ENCODE measurements at places on chromosomes 3 and 15.

DNA sequence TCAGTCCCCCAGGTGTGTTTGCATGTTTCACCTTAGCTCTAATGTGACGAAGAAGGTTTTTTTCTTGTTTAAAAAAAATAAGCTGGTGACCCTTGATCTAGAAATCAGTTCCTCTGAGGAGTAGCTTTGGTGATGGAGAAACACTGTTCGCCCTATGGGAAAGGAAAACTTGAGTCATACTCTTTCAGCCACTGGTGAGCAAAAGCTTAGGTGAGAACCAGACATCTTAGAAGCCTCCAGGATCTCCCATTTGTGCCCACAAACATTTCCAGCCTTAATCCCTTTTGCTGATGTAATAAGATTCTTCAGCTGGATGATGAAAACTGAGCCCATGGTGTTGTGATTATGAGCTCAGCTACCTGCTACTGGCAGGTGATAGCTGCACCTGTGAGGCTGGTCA is 37.8 kb downstream of the SLC27A2 start:
- DNase-seq: peak; percentile 11

DNA sequence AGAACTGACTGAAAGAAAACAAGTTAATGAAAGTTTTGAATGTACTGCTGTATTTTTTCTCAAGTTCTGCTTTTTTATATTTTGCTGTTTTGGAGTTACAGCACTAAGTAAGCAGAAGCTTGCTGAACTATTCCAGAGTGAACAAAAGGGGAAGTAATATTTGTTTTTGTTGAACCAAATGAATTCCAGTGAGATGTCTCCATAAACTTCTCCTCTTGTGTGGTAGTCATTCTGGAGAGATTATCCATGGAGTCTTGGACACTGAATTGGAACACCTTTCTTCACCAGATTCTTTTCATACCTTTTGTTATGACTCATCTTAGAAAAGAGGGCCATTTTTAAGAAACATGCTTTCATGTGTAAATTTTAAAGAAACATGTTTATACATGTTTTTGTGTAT is 8.8 kb downstream of the ANKUB1 start:
- DNase-seq: peak; percentile 77

DNA sequence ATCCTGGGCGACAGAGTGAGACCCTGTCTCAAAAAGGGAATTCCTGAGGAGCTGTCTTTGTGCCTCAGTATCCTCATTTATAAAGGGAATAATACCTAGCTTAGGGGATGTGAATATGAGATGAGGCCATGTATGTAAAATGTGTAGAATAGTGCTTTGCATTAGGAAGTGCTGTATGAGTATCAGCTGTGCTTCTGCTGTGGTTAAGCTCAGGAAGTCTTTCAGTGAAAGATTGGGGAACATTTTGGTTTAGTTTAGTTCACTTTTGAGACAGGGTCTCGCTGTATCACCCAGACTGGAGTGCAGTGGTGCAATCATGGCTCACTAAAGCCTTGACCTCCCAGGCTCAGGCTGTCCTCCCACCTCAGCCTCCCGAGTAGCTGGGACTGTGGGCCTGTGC is 10.6 kb downstream of the THUMPD3 start:
- DNase-seq: no peak

- no peak for DNase-seq
Measured at GRCh38 chr3:9903238-9903624, 583 bp downstream of the IL17RE start.

DNA sequence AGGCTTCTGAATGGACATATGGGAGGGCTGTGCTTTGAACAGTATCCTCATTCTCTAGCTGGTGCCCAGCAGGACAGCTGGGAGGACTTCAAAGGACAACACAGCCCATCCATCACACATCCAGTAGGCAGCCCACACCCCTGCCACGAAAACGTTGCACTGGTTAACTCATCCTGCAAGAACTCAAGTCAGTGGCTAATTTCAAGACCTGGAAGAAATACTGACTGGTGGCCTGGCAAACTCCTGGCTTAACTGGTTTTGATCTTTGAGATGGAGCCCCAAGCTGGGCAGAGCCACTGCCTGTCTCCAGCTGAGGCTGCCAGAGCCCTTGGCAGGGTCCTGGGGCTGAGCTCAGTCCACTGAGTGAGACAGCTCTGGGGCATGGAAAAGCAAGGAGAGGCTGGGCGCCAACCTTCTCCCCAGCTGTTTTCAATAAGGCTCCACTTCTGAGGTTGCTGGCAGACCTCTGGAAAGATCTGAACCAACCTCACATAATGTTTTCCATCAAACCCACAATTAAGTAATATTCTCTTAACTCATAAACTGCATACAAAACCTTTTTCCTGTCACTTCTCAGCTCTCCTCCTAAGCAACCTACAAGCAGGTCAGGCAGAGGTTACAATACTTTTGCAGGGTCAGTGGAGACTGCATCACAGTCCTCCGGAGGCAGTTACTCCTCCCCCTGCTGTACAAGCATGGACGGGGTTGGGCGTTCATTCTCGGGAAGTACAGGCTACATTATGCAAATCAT is 110.3 kb downstream of the MYLK start:
- no peak for DNase-seq

DNA sequence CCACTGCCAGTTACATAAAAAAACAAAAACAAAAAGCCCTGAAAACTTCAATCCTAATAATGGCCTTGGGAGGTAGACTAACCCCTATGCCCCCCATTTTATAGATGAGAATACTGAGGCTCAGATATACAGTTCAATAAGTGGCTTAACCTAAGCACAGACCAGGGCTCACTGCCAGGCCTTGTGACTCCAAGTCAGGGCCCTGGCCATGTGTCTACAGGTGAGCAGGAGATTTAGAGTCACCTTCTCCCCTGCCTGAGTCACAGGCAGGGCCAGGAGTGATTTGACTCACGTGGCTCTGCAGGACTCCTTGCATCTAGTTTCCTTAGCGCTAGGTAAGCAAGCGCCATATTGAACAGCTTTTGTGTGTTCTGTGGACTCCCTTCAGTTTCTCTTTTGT is 98.6 kb upstream of the ETV5 start:
- no peak for DNase-seq

DNA sequence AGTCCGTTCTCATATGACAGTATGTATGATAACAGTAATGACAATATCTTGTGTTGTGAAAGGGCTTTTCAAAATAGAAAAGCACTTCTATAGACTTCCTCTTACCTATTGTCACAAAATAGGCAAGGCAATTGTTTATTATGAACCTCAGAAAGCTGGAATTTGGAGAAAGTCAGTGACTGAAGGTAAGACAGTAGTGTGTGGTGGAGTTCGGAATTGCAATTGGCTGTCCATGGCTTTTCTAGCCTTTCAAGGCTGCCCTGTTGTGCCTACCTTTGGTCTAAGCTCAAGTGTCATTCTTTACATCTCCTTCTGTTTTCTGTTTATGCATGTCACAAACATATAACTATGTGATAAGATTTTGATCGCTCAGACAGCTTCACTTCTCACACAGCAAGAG is 219.3 kb upstream of the NR2E3 start:
- no peak for DNase-seq

GRCh38 chr3:18061737-18062656 is 319.6 kb upstream of the TBC1D5 start:
- DNase-seq: no peak

DNA sequence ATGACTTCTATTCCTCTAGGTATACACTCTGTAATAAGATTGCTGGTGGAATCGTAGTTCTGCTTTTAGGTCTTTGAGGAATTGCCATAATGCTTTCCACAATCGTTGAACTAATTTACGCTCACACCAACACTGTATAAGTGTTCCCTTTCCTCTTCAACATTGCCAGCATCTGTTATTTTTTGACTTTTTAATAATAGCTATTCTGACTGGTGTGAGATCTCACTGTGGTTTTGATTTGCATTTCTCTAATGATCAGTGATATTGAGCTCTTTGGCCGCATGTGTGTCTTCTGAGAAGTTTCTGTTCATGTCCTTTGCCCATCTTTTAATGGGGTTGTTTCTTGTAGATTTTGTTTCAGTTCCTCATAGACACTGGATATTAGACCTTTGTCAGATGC is 12.8 kb downstream of the NXPE3 start:
- DNase-seq: no peak

DNA sequence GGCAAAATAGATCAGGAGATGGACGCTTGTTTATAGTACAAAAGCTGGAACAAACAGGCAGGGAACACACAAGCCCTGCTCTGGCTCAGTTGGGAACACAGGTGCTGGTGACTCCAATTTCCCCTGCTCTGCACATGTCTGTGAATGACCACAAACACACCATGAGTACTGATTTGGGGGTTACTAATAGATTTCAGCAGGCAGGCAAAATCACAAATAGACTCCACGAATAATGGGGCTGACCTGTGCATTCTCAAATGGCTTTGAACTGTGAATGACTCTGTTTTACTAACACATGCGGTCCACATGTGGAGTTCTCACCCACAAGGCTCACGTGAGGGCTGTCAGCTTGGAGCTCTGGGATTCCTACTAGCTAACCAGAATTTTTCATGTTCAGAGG is 3.9 kb downstream of the RTP3 start:
- DNase-seq: no peak

GRCh38 chr3:45807681-45808540 is 11.6 kb upstream of the SLC6A20 start:
- DNase-seq: no peak

DNA sequence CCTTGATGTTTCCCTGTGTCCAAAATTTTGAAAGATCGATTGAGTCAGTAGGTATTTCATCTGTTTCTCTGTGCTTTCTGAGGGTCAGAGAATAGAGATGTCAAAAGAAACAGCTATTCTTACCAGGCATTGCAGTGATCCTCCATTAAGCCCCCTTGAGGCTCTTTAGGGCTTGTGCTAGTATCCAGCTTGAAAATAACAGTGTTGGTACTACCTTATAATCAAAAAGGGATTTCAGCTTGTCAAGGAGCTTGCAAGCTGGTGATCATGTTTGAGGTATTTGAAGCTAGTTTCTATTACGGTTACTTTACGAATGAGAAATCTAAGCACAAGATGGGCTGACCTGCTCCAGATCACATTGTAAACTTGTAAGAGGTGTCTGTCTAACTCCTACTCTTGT is 103.4 kb downstream of the EDEM1 start:
- no peak for DNase-seq

GRCh38 chr3:113620091-113620490 is 76.4 kb downstream of the USF3 start:
- DNase-seq: no peak

DNA sequence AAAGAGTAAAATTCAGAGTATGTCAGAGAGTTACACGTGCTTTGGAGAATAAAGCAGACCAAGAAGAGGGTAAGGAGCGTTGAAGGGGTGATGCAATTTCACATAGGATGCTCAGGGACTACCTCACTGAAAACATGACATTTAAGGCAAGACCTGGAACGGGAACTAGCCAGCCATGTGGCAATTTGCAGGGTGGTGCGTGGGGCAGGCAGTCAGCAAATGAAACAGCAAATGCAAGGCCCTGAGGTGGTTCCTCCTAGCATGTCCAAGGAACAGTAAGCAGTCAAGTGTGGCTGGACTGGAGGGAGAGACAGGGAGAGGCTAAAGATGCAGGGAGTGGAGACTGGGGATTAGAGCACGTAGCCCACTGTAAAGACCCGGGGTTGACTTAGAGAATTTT is 146.1 kb upstream of the LPP start:
- no peak for DNase-seq

GRCh38 chr3:192918275-192918588 is 576 bp upstream of the MB21D2 start:
- no peak for DNase-seq

GRCh38 chr15:94070356-94071295 is 160.7 kb upstream of the MCTP2 start:
- no peak for DNase-seq

DNA sequence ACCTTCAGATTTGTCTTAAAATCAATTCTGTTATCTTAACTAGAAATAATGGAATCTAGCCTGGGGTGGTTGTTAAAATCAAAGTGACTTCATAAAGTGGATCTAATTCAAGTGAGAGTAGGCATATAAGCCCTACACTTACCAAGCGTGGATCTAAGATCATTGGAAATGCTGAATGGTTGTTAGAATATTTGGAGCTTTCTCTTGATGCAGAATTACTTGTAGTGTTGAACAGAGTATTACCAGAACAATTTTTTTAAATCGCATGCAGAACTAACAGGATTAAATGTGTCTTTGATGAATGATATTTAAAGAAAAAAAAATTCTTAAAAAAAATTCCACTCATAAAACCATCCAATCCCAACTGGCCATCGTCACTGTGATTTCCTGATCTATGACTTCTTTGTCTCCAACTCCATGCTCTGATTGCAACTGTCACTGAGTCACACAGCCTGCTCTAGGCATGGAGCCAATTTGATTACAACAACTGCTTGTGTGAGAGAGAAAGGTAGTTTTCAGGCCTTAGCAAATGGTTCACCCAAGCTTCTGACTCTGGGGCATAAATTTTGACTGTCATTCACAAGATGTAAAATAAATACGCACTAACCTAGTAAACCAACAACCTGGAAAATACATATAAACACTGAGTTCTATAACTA is 25.9 kb upstream of the SPRED1 start:
- DNase-seq: peak; percentile 75

DNA sequence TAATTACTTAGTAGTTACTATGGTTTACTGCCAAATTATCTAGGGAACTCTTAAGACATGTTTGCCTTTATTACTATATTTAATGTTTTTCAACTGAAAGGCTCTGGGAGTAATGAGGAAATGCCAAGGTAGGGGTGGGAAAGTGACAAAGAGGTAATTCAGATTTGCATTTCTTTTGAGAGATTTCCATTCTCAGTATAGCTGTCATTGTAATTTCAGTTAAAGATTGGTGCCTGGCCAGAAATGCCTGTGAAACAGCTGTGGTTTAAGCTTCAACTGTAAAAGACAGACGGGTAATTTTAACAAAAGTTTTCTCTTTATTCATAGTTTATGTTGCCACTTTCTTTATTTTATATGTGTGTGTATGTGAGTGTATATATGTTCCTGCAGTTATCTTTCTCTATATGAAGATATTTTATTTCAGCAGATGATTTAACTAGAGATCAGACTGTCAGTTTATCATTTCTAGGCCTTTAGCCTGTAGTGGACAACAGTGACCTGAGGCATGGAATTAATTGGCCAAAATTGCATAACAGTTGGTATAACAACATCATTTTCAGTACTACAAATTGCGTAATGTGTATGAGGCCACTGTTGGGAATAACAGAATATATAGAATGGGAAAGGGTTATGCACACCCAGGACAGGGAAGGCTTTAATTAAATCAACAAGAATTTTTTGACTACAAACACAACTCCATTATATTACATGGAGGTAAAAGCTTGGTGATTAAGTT is 119.0 kb downstream of the BBX start:
- no peak for DNase-seq

- no peak for DNase-seq
Measured at GRCh38 chr3:66603151-66603611, 102.4 kb upstream of the LRIG1 start.
